ENCODE measurements at places on chromosomes 6 and 20.

DNA sequence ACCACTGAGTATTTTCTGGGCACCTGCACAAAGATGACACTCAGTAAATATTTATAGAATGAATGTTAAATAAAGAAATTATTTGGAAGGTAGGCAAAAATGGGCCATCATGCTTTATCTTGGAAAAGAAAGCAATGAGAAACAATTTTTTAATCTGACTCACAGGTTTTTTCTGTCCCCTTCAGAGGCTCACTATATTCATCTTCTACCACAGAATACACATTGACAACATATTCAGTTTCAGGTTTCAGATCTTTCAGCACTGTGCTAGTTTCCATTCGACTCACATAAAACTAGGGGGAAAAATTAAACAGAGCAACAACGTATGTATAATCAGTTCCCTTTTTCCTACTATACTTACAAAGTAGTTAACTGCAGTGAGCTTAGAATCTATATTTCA, 58.3 kb downstream of the COL12A1 start:
- DNase-seq, result no peak

DNA sequence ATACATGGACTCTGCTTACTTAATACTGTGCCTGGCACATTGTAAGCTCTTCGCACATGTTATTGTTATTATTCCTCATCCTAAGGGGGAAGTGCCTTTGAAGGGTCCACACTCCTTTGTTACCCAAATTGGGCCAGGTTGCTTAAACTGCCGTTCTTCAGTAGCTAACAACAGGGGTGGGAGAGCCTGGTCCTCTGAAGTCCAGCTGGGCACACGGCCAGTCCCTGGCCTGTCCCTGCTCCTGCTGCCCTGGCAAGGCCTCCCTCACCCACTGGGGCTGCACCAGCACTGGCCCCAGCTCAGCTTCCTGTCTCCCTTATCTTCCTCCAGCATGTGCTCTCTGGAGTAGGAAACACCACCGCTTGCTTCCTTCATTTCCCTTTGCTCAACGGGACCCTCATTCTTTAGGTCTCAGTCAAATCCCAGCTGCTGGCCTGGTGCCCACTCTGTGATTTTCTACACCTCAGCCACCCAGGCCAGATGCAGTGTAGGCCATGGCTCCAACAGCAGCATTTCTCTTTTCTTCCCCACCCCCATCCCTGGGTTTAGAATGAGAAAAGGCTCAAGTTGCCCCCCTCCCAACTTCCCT, 5.5 kb upstream of the PROCR start:
- DNase-seq, result no peak

DNA sequence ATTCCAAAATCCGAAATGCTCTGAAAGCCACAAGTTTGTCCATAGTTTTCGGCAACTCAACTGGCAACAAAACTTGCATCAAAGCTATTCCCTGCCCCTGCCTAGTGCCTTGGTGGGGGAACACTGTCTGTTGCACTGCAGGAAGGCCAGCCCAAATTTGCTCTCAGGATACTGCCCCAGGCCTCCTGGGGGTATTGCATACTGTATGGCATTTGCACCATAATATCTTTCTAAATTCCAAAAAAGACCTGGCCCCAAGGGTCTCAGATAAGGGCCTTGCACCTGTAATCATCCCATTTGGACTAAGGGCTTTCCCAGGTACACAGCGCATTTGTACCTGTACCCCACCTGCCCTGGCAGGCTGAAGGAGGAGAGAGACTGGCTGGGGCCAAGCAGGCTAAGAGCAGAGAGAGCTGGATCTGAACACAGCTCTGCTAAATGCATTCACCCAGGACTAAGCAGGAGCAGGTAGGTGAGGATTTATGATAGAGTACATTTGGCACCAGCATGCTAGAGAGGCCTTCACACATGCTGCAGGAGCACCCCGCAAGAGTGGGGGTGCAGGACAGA, 4.0 kb upstream of the GRM4 start:
- DNase-seq, result no peak

- no peak for DNase-seq
These were observed 998.0 kb upstream of the GJE1 start for GRCh38 chr6:141134723-141135122.

- DNase-seq, result no peak
These were observed 367 bp downstream of the C6orf62 start for GRCh38 chr6:24718449-24719124.

DNA sequence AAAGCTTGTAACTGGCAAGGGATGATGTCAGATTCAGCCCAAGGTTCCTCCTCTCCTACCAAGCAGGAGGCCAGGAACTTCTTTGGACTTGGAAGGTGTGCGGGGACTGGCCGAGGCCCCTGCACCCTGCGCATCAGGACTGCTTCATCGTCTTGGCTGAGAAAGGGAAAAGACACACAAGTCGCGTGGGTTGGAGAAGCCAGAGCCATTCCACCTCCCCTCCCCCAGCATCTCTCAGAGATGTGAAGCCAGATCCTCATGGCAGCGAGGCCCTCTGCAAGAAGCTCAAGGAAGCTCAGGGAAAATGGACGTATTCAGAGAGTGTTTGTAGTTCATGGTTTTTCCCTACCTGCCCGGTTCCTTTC, 14.4 kb downstream of the TNFAIP3 start:
- no peak for DNase-seq

DNA sequence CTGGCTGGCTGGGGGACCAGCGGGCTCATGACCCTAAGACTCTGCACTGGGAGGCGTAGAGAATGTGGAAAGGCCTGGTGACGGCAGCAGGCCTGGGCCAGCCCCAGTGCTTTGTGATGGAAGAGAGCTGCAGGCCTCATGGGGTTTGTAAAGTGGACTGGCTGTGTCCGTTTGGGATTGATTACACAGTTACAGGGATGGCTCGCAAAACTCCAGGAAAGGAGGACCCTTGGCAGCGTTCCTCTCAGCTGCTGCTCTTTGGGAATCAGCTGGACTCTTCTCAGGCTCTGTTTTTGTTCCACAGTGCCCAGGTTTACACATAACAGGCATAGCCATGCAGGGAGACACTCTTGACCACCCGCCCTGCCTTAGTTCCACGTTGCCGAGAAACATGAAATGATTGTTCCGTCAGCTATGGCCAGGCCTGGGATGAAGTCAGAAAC, 89.0 kb downstream of the SLX4IP start:
- peak; percentile 98 for DNase-seq

GRCh38 chr6:38063973-38064372, 244.4 kb downstream of the ZFAND3 start:
- DNase-seq, result no peak

DNA sequence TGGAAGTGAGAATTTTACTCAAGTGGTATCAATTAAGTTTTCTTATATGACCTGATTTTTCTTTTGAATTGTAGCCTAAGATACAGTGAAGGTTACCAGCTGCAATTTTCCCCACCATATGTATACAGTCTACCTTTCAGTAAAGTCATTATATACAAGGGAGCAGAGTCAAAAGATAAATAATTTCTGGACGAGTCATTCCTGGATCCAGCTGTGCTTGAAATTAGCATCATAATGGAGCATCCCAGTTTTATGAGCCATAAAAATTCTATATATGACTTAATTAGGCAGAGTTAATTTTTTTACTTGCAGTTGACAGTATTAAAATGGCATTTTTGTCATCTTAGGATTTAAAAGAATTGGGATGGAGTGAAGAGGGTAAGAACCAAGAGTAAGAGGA, 1008.4 kb downstream of the PHF3 start:
- DNase-seq, result no peak

DNA sequence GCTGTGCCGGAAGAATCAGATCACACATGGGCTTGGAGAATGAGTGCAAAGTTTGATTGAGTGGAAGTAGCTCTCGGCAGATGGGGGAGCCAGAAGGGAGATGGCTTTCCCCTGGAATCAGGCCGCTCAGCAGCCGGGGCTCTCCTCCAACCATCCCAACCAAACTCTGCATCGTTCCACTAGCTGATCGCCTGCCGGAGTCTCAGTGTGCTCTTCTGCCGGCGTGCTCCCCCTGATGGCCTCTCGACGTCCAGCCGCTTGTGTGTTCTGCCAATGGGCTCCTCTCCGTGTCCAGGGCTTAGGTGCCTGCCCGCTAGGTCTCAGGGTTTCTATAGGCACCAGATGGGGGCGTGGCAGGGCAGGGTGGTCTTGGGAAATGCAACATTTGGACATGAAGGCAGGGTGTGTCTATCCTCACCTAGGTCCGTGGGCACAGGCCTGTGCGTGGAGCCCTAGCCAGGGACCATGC, 4.9 kb upstream of the BIRC7 start:
- DNase-seq, result peak; percentile 49

- DNase-seq, result no peak
These were observed 6.6 kb upstream of the SAMHD1 start for GRCh38 chr20:36957875-36958667.

- DNase-seq, result no peak
These were observed 52.1 kb upstream of the RNF182 start for GRCh38 chr6:13872681-13873080.

DNA sequence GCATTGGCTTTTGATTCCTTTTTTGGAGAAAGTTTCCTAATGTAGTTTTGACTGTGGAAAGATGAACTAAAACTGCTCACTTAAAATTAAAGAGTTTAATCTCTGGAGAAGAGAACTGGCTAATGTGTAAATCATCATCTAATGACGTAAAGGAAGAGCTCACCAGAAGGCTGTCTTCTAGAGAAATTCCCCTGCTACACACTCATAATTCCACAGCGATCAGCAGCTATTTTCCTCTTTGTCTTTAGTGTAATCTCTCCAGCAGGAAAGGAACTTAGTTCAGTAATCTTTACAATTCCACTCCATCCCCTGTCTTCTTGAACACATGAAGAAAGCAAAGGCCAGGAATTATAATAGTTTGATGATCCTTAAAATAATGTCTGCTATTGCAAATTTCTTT, 15.8 kb downstream of the SPTLC3 start:
- DNase-seq, result no peak

GRCh38 chr6:37134036-37134395, 35.9 kb upstream of the PIM1 start:
- no peak for DNase-seq

- peak; percentile 78 for DNase-seq
These were observed 181.8 kb downstream of the FOXA2 start for GRCh38 chr20:22402550-22402949.

- no peak for DNase-seq
These were observed 174.3 kb upstream of the ID4 start for GRCh38 chr6:19662911-19663310.

DNA sequence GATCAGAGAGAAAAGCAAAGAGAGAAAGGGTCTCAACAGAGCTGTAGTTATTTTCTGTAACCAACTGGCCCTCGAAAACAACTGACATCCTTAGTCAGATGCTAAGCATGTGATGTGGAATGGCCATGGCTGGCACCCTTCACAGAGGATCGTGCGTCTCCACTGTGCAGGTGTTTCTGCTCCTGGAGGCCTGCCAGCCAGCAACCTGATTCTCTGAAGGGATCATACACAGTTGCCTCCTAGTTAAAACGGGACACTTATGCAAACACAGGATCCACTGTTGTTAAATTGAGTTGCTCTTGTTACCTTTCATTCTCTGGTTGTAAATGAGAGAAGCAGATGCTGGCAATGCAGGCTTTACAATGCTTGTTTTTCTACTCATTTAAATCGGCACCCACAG, 148.5 kb downstream of the HDGFL1 start:
- peak; percentile 93 for DNase-seq

- DNase-seq, result peak; percentile 22
These were observed 82.6 kb upstream of the PREP start for GRCh38 chr6:105485456-105485855.

GRCh38 chr20:57615445-57615811, 4.8 kb downstream of the ZBP1 start:
- DNase-seq, result no peak

GRCh38 chr6:3471286-3471685, 14.4 kb upstream of the SLC22A23 start:
- DNase-seq, result no peak

Measured in SHP77 treated with DMSO at 0.1 percent for 48 hours (cell line).